ENCODE measurements at places on chromosomes 2 and 18. TPM values are rescaled to one million over a fixed set of nuclear protein-coding genes. Genes with fewer than 3 reads are reported as not detected.
A peak's percentile ranks its signal among the peaks of the same experiment; 100 is the strongest.

DNA sequence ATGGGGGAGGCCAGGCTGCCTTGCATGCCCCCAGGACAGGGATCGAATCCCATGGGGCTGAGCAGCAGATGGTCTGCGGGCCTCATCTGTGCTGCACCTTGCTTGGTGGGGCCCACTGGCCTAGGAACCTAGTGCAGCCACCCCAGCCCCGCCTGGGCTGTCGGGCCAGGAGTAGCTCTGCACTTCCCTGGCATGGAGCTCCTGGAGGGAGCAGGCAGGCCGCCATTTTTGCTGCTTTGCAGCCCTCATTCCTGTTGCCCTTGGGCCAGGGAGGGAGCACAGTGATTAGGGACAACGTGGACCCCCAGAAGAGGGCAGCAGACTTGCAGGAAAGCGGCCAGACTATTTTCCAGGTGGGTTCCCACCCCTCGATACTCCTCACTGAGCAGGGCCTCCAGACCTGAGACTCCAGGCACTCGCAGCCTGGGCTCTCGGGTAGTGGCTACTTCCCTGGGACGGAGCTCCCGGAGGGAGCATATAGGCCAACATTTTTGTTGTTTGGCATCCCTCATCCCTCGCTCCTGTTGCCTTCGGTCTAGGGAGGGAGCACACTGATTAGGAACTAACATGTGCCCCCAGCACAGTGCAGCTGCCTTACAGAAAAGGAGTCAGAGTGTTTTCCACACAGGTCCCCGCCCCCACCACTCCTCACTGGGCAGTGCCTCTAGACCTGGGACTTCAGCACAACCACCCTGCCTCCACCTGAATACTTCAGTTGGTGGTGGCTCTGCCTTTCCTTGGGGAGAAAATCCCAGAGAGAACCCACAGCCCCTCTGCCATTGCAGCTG is 99.5 kb downstream of the MAIP1 start:
- H3K36me3 ChIP-seq, result no peaks in the 10 kb centered on the region
- H3K27me3 ChIP-seq, result peaks cover 14% of the 10 kb centered on the region
- DNase-seq, result no peak
- H3K4me1 ChIP-seq, result no peaks in the 10 kb centered on the region
- no peak overlapping the region for H3K4me3 ChIP-seq

GRCh38 chr18:2656237-2656980 is 883 bp downstream of the SMCHD1 start:
- peaks cover 2% of the 10 kb centered on the region for H3K27me3 ChIP-seq
- peak overlapping the region; percentile 88 for H3K4me3 ChIP-seq
- peak overlapping the region; percentile 96 for H3K27ac ChIP-seq
- peaks cover 16% of the 10 kb centered on the region for H3K36me3 ChIP-seq
- DNase-seq, result peak; percentile 31
- H3K4me1 ChIP-seq, result peaks cover 42% of the 10 kb centered on the region

Gene SPAST
- total RNA-seq, result 18.9 TPM

Gene TMEM198
- total RNA-seq, result 3.3 TPM

Gene SLC5A7
- total RNA-seq, result not detected
